ENCODE measurements at places on chromosomes 2 and 18. TPM values are rescaled to one million over a fixed set of nuclear protein-coding genes. Genes with fewer than 3 reads are reported as not detected.

Gene PER2
- 12.9 TPM for total RNA-seq

Gene ASPRV1
- 0.64 TPM for total RNA-seq

Gene RPRM
- not detected for total RNA-seq

Gene COBLL1
- not detected for total RNA-seq

Gene ABHD1
- total RNA-seq: 0.90 TPM

Gene MBD5
- 18.3 TPM for total RNA-seq

Gene TGFA
- 0.42 TPM for total RNA-seq

Gene BCL2
- total RNA-seq: 60.5 TPM

Gene STPG4
- total RNA-seq: not detected

Gene DAPL1
- total RNA-seq: not detected

Gene KRTCAP3
- 4.0 TPM for total RNA-seq
